ENCODE measurements at places on chromosomes 5 and 9.

DNA sequence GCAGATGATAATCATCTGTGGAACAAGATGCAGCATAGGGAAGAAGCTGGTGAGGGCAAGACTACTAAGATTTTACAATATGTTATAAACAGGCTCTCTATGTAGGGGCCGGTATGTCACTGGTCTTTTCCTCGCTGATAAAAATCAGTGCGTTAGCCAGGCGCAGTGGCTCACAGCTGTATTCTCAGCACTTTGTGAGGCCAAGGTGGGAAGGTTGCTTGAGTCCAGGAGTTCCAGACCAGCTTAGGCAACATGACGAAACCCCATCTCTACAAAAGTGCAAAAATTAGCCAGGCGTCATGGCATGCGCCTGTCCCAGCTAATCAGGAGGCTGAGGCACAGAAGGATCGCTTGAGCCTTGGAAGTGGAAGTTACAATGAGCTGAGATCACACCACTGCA is 135.9 kb downstream of the TUSC1 start:
- no peak for DNase-seq

DNA sequence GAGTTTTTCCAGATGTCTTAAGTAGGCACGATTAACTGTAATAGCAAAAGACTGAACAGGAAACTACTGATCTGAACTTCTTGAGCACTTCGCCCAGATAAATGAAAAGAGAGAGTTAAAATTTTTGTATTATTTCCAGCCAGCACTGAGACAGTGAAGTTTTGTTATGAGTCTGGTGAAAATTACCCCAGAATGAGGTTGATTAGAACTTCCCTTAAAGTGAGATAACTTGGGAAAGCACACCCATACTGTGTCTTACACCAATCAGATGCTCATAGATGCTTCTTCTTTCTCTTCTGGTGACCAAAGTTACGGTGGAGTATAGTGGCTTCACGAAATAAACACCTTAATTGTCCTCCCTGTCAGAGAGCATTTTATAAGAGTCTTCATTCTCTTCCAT is 131.8 kb upstream of the SLC12A2 start:
- no peak for DNase-seq

GRCh38 chr9:108017671-108018070 is 528.1 kb upstream of the KLF4 start:
- DNase-seq: no peak

GRCh38 chr5:72486371-72486770 is 20.8 kb downstream of the ZNF366 start:
- no peak for DNase-seq

- no peak for DNase-seq
These were observed 31.8 kb upstream of the FRRS1L start for GRCh38 chr9:109198736-109199382.

Data from kidney tubule cell (primary cell).